NCI-H226 (cell line): ENCODE measurements at places on chromosomes 5 and 9.

DNA sequence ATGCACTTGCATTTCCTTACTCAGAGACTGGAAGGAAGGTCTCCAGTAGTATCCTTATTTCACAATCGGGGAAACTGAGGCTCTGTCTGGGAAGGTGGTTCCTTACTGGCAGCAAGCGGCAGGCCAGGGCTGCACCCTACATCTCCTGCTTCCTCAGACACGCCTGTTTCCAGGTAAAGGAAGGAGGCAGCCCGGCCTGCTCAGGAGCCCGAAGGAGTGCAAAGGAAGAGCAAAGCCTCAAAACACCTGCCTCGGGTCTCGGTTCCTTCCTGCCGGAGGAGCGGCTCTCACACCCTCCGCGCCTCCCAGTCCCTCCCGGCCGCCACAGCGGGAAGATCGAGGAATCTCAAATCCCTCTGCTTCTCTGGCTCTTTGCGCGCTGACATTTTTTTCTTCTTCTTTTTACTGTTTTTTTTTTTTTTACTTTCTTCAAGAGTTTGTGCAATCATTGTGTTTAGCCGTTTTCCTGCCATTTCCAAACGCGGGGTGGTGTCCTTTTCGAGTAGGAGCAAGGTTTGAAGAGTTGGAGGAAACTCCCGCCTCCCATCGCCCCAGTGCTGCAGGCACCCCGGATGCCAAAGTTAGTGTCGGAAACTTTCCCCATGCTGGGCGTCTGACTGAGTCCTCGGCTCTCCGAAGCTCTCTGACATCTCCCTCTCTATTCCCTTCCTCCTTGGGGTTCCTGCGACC, 1.0 kb downstream of the GGTA1 start:
- peak; percentile 7 for DNase-seq

- no peak for DNase-seq
Observed at GRCh38 chr5:80592105-80592504, 22.0 kb upstream of the ANKRD34B start.

- no peak for DNase-seq
Observed at GRCh38 chr9:38263532-38263931, 129.0 kb upstream of the ALDH1B1 start.

DNA sequence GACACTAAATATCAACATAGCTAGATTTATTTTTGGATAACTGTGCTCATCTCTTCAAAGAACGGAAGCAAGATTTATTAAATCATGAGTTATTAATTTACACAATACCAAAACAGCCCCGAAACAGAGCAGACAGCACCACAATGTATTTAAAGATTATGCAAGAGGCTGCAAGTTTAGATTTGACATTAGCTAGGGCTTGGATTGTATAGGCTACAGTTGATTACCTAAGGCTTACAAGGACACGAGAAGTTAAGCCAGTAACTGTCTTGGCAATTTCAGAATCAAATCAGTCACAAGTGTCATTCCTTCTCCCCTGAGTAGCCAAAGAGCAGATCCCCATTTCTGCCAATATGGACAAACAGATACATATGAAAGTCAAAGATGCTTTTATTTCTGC, 152.6 kb downstream of the MED27 start:
- DNase-seq, result no peak

GRCh38 chr5:38824821-38825220, 21.0 kb upstream of the OSMR start:
- no peak for DNase-seq

- DNase-seq, result no peak
Observed at GRCh38 chr5:15748266-15748665, 248.3 kb downstream of the FBXL7 start.

GRCh38 chr9:136011703-136012496, 50.7 kb upstream of the UBAC1 start:
- DNase-seq, result peak; percentile 28

- DNase-seq, result no peak
Observed at GRCh38 chr9:78112004-78112403, 80.4 kb upstream of the GNAQ start.

- peak; percentile 82 for DNase-seq
Observed at GRCh38 chr5:67813877-67814539, 401.5 kb upstream of the PIK3R1 start.

- DNase-seq, result no peak
Observed at GRCh38 chr9:130713286-130713960, 19.8 kb downstream of the EXOSC2 start.

DNA sequence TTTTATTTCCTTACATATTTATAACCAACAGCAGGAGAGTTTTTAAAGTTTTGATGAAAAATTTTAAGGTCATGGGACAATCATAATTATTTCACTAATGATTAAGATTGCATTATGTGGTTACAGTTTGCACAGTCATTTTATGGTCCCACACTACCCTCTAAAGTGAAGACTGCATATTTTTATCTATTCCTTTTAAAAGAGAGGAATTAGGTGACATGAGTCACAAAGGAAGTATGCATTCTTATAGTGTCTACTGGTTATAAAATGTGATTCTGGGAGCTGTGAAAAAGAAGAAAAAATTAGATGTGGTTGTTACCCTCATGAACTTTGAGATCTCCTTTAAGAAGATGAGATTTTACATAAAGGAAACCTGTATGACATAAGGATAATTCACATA, 87.9 kb upstream of the GRIA1 start:
- no peak for DNase-seq
